Activated naive CD4-positive, alpha-beta T cell treated with anti-CD3 and anti-CD28 coated beads, Interleukin-2, amount 50 U/mL, for 16 hours (primary cell): ENCODE measurements at places on chromosomes 1 and 21.

- peak; percentile 22 for DNase-seq
Observed at GRCh38 chr1:244435562-244436205, 16.0 kb downstream of the ADSS2 start.

DNA sequence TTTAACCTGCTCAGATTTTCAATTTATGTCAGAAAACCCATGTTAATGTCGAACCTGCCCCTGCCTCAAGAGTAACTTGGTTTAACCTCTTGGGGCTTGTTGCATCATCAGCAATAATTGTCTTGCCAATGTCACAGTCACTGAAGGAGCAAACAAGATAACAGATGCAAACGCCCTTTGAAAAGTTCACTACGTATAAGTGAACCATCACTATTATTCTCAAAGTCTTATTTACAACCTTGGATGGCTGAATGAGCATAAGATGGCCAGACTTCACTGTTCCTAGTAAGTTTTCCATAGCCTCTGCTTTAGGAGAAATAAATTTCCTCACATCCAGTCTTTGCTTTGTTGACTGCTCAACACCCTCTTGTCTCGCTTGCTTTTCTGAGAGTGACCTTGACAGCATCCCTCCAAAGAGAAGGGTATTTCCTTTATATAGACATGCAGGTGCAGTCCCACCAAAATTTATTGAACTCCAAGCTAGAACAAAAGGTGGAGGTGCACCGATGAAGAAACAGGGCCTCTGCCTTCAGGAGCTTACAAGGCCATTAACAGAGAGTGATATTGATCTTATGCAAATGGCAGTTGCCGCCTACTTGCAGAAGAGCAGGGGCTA, 749 bp upstream of the LRIG2 start:
- DNase-seq, result no peak

DNA sequence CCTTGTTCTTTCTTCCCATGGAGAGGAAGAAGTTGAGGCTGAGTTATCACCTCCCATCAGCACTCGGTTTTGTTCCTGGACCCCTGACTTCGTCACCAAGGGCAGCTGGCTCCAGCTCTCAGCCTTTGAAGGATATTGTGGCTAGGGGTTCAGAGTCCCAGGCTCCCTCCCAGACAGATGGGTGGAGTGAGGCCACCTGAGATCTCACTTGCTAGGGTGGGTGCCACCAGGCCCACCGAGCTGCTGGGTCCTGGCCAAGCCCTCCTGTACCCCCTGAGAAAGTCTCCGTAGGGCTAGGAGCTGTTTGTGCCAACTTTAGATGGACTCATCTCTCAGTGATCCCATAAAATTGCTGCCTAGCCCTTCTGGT, 6.9 kb downstream of the MX2 start:
- no peak for DNase-seq

DNA sequence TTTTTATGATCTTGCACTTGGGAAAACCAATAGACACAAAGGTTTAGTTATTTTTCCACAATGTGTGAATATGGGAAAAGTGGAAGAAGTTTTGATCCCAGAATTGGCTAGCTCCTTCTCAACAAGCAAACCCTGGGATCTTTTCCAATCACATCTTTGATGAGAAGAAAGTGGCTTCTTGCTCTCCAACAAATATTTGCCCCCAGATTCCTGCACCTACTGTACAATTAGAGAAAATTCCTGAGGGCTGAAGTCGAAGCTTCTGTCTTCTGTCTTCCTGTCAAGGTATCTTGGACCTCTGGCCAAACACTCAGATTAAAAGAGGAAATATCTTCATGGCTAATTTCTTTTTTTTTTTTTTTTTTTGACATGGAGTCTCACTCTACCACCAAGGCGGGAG, 113.1 kb upstream of the SLC45A1 start:
- DNase-seq, result no peak

DNA sequence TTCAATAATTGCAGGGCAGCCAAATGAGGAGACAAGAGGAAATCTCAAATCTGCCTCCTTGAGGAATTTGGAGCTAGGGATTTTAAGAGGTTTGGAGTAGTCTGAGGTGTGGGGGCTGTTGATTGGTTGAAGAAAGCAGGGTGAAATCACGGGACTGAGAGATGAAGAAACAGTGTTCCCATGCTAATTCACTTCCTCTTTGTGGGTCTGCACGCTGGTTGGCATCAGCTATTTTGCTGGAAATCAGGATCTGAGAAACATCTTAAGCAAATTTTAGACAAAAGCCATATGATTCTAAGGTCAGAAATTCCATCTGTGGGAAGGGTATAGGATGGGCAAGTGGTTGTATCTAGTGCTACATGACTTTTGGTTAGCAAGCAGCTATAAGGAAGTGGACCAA, 107.1 kb upstream of the PAXBP1 start:
- no peak for DNase-seq

DNA sequence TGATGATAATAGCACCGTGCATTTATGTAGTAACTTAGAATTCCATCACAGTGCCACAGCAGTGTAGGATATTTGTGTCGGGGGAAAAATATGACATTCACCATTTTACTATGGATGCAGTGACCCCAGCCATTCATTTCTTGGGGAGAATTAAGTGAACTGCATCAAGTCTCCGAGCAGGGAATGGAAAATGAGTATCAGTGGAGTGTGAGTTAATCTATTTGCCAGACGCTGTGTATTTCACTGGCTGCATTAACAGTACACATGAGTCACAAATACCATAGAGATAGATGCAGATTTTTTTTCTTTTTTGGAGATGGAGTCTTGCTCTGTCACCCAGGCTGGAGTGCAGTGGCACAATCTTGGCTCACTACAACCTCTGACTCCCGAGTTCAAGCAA, 33.8 kb upstream of the SLC45A1 start:
- DNase-seq, result no peak

DNA sequence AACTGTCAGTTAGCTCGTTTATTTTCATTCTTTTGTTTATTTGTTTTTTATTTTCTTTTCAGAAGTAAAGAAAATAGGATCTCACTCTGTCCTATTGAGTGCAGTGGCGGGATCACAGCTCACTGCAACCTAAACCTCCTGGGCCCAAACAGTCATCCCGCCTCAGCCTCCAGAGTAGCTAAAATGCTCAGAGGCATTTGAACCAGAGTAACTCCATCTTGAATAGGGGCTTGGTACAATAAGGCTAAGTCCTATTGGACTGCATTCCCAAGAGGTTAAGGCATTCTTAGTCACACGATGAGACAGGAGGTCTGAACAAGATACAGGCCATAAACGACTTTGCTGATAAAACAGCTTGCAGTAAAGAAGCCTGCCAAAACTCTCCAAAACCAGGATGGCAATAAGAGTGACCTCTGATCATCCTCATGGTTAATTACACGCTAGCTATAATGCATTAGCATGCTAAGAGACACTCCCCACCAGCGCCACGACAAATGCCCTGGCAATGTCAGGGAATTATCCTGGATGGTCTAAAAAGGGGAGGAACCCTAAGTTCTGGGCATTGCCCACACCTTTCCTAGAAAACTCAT, 13.1 kb upstream of the COP1 start:
- no peak for DNase-seq

DNA sequence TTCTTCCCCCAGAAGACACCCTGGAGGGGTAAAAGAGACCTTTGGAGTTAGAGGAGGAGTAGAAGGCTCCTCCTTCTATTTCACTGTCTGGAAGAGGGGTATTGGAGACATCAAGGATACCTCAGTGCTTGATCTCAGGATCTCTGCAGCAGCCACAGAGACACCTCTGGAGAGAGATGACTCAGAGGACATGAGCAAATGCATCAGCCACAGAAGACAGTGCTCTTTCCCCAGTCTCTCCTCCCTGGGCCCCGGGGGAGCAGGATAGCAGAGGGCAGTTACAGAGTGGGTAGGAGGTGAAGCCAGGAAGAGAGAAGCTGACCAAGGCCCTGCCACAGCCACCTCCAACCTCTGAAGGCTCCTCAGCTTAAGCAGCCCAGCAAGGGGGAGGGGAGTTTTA, 15.3 kb upstream of the TEDDM1 start:
- no peak for DNase-seq

- no peak for DNase-seq
Observed at GRCh38 chr1:75630998-75631397, 20.1 kb upstream of the SLC44A5 start.

DNA sequence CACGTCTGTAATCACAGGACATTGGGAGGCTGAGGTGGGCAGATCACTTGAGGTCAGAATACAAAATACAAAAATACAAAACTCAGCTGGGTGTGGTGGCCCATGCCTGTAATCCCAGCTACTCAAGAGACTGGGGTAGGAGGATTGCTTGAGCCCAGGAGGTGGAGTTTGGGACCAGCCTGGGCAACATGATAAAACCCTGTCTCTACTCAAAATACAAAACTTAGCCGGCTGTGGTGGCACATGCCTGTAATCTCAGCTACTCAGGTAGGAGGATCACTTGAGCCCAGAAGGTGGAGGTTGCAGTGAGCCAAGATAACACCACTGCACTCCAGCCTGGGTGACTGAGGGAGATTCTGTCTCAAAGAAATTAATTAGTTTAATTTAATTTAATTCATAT, 6.5 kb upstream of the ITLN1 start:
- DNase-seq, result no peak

GRCh38 chr1:77484334-77484733, 198.1 kb downstream of the ZZZ3 start:
- no peak for DNase-seq

DNA sequence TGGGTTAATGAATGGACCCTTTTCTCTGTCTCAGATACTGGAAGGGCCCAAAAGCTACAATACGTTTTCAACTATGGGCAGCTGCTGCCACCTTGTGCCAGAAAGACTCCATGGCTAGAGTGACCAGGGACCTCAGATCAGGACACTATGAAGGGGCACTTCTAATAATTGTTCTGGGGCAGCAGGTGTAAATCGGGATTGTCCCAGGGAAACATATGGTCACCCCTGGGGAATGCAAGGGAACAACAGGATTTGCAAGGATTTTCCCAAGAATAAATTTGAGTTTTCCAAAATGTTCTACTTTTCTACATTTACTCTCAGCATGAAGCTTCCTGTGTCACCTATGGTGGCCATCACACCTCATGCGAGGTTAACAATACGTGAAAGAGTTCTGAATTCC, 12.0 kb upstream of the FCAMR start:
- peak; percentile 55 for DNase-seq

GRCh38 chr21:36816561-36817130, 117.7 kb downstream of the SIM2 start:
- no peak for DNase-seq

- no peak for DNase-seq
Observed at GRCh38 chr1:27306892-27307761, 14.8 kb upstream of the TMEM222 start.

GRCh38 chr1:19043579-19044443, 87.3 kb upstream of the IFFO2 start:
- no peak for DNase-seq

GRCh38 chr1:203456577-203456976, 19.0 kb upstream of the PRELP start:
- DNase-seq, result no peak

- no peak for DNase-seq
Observed at GRCh38 chr1:230548357-230548756, 93.9 kb upstream of the COG2 start.

DNA sequence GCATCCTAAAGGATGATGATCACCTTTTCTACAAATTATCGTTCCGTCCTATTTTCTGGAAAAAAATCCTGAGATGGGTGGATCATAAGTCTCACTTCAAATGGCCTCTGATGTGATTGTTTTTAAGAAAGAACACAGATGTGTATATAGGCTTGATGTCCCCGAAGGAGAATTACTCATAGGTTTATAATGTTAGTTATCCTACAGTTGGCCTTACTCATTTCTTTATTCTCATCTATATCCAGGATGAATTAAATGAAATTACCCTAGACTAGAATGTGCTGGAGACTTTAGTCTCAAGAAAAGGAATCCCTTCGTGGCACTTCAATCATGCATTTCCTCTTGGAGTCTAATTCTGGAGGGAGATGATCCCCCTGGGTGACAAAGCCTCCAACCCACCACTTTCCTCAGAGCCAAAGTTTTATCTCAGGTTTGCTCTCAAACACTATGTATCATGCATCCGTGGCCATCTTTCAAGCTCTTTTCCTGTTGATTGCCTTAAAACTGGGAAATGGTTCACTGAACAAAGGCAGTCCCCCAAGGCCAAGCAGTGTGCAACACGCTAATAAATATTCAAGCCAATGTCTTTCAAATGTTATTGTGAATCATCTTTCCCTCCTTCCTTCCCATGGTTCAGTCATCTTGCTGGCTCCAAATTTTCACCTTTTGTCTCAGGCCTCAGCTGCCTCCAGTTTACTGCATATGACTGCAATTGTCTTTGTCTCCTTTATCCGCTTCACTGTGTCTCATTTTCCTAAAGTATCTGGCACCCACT, 32.5 kb upstream of the SMYD2 start:
- no peak for DNase-seq

DNA sequence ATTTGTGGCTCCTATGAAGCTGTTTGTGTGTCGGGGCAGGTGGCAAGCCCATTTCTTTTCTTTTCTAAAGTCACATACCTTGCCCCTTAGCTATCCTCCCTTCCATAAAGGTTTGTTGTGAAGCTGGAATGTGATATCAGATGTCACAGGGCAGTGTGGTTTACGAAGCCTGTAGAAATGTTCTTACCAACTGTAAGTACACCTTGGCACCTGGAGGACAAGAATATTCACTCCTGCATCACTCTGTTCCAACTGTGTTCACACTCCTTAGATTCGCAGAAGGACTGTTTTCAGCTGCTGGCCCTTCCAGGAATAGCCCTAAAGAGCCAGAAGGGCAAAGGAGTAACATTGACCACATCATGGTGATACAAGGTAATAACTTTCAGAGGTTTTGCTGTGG, 176.9 kb downstream of the FGGY start:
- DNase-seq, result no peak

- no peak for DNase-seq
Observed at GRCh38 chr1:226029093-226029496, 30.0 kb upstream of the SDE2 start.

- DNase-seq, result peak; percentile 55
Observed at GRCh38 chr1:41811051-41811795, 107.5 kb downstream of the HIVEP3 start.

GRCh38 chr1:32929366-32929765, 28.2 kb upstream of the TMEM54 start:
- DNase-seq, result no peak

DNA sequence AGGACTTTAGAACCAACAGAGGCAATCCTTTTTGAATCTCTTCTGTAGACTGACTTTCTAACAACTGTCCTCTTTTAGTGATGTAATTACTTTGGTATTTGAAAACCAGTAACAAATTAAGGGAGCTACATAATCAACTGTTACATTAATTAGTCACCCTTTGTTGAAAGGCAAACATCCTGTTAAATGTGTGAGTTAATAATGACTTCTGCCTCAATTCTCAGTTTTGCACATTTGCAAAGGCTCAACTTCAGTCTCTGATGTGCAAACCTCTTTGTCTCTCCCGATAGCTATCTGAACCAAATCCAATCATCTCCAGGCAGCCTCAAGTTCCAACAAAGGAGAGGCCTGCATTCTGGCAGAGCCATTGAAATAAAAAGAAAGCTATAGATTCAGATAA, 135.4 kb upstream of the C8B start:
- no peak for DNase-seq

DNA sequence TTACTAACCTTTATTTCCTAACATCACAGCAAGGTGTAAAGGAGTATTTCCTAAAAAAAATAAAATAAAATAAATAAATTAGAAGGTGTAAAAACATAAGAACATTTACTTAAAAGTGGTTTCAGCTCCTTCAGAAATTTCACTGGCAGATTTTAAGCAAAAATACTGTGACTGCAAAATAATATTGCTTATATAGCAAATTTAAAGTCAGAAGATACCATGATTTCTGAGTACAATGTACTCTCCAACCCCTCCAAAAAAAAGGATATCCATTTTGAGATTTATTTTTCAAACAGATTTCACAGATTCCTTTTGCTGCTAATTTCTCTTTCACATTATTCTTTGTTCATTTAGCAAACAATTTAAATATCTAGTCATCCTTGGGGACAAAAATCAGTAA, 18.5 kb downstream of the ANKRD13C start:
- DNase-seq, result no peak

- DNase-seq, result no peak
Observed at GRCh38 chr1:115911294-115911693, 65.0 kb upstream of the SLC22A15 start.
